ENCODE measurements at places on chromosomes 13 and 19.

DNA sequence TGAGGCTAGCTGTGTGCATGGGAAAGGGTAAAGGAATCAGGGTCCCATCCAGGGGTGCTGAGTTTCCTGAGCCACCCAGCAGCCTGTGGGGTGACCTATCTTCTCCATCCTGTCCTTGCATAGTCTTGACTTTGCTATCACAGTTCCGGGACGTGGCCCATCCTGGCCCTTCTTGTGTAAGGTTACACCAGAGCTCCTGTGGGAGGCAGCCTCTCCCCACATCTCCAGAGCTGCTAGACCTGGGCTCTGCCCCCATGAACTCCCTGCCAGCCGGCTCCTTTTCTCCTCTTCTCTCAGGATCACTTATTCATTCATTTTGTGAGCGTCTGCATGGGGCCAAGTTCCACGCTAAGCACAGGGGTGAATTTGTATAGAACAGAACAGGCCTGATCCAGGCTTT is 238.9 kb downstream of the TSHZ3 start:
- DNase-seq, result no peak

DNA sequence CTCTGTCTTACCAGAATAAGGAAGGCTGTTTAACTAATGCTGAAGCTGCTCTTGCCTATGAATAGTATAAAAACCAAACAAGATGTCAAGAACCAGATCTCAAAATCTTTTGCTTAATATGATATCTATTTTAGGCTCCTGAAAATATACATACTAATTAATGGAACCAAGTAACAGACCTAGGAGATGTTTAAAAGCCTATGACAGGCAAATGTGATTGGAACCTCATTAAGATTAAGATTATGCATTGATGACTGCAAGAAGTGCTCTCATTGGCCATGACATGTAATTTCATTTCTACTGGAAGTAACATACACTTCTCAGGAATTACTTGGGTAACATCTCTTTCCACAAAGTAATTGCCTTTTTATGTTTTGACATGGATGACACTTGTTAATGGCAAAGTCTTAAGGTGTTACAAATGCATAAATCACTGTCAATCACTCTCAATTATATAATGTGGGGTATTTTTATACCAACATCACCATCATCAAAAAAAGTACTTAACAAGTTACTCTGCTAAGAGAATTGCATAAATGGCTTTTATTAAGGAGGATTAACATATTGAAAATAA is 326.9 kb upstream of the MIR17HG start:
- DNase-seq, result no peak

GRCh38 chr19:33203529-33203928 is 9.4 kb downstream of the LRP3 start:
- no peak for DNase-seq

GRCh38 chr19:8204961-8205360 is 4.2 kb upstream of the CERS4 start:
- DNase-seq, result no peak

DNA sequence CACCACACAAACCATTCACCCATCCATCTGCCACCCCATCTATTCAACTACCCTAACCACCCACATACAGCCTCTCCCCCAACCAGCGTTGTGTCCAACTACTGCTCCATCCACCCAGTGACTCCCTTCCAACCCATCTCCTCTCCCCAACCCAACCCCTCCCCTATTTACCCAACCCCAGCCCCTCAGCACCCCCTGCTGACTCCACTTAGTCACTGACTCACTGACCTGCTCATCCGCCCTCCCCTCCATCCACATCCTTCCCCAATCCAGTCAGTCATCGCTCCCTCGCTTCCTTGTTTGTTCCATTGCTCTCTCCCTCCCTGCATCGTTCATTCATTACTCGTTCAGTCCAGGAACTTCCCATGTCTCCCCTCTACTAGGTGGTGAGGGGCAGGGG is 39.2 kb downstream of the KCNC3 start:
- DNase-seq, result no peak

GRCh38 chr13:29509999-29510589 is 85.4 kb downstream of the SLC7A1 start:
- DNase-seq, result no peak

- no peak for DNase-seq
Observed at GRCh38 chr19:51127755-51128154, 3.0 kb downstream of the SIGLEC9 start.

DNA sequence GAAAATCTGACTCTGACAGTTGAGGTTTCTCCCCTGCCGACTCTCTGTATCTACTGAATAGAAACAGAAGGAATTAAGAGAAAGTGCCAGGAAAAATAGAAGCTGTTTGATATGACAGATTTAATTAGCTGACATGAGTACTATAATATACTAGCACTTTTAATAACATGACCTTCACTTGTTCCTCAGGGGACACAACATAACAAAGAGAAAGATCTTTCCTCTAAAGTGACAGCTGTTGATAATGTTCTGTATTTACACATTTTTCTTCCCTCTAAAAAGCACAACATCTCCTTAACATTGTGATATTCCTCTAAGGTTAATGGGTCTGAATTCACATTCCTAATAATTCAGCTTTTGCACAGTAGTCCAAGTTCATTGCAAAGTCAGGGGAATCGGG is 1136.0 kb downstream of the PCDH17 start:
- no peak for DNase-seq

GRCh38 chr19:7098096-7098495 is 28.6 kb downstream of the ZNF557 start:
- no peak for DNase-seq

GRCh38 chr13:22915442-22916082 is 265.2 kb upstream of the SGCG start:
- DNase-seq, result no peak

DNA sequence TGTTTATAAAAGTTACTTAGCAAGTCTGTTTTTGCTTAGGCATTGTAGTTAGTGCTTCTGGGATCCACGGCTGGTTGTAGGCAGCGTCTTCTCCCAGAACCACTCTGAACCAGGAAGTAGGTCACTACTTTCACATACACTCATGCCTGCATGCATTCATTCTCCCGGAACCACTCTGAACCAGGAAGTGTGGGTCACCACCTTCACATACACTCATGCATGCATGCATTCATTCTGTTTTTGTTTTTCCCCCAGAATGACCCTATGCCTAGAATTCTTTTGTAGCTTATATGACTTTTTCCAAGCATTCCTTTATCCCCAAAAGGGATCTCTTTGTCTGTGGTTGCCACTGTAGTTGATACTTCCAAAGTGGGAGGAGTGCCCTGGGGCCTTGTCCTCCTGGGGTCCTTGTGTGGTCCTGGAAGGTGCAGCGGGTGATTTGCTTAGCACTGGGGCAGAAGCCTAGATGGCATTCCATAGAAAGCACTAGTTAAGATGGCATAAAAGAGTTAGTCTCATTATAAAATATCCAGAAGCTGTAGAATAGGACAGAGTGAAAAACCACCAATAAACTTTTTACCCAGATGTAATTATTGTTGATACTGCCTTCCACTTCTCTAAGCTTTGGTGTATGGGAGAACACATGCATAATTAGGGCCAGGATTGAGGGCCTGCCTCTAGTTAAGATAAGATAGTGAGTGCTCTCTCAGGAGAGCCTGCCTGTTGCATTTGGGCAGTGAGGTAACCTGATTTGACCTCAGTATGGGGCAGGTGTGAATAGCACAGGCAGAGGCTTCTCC is 68.6 kb upstream of the TEX29 start:
- no peak for DNase-seq

DNA sequence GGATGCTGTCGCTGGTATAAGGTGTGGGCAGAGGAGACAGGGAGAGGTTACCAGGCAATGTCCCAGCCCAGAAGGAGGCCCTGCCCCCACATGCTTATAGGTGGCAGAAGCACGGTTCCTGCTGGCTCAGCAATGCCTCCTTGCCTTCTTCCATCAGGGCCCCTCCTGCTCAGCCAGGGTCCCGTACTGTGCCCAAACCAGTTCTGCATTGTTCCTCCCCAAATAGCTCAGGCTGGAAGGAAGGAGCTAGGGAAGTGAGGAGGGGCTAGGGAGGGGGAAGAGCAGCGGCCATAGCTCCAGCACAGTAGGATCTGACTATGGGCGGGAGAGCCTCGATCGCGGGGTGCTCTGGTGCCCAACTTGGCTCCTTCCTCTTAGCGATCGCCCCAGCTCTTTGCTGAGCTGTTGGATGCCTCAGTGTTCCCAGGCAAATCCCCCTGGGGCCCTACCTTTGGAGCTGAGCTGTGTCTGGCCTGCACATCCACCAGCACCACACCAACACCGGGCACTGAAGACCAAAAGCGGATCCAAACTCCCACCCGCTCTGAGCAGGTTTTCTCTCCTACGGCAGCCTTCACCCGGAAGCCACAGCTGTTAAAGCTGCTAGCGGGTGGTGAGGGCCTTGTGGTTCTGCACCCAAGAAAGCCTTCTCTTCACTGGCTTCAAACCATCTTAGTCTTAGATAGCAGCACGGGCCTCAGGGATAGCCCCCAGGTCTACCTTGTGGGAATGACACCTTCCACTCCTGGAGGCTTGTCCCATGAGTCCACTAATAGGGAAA is 32.1 kb upstream of the PEPD start:
- no peak for DNase-seq

GRCh38 chr19:48469289-48469881 is at the start of gene CYTH2:
TSS of gene CYTH2 (plus strand) at chr19:48469369. CDS start at chr19:48469508, 139 bp downstream.
- DNase-seq, result peak; percentile 66

DNA sequence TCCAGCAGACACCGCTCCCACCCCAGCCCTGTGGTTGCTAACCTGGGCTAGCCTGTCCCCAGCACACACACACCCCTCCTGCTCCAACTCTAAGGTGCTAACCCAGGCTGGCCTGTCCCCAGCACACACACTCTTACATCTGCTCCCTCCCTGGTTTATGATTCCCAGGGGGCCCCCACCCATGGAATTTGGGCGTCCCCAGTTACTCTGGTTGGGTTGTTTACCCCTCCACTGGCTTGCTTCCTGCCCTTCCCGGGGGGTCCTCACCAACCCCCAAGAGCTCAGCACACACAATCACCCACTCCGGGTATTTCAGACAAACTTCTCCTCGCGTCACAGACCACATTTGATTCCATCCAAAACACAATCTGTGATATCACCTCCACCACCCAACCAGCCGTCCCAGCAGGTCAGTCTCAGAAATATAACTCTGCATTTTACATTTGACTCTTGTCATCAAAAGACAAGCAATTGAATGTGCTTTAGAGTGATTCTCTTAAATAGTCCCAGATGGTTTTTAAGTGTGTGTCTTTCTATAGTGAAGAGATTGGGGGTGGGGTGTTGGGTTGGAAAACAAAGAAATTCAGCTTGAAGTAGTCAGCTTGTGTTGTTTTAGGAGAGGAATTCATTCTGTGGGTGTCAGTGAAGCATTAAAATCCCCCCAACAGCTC is 20.1 kb downstream of the COL4A2 start:
- DNase-seq, result no peak

GRCh38 chr13:49370371-49370770 is 73.5 kb downstream of the CAB39L start:
- DNase-seq, result no peak

- no peak for DNase-seq
Observed at GRCh38 chr13:109859216-109859835, 72.9 kb upstream of the IRS2 start.

DNA sequence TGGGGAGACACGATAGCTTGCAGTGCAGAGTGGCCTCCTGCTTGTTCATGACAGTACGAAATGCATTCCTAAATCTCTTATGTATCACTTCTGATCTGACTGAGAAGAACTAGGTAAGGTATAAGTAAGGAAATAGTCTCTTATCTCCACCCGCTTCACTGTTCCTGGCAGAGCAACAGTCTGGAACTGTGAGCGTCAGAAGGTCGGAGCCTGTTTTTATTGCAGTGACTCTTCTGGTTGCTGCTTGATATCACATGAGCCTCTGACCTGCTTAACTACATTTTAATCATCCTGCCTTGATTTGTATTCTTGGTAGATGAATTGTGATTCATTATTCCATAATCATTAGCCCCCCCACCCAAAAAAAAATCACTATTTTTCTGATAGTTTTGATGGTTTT is 69.0 kb downstream of the COL4A2 start:
- no peak for DNase-seq

DNA sequence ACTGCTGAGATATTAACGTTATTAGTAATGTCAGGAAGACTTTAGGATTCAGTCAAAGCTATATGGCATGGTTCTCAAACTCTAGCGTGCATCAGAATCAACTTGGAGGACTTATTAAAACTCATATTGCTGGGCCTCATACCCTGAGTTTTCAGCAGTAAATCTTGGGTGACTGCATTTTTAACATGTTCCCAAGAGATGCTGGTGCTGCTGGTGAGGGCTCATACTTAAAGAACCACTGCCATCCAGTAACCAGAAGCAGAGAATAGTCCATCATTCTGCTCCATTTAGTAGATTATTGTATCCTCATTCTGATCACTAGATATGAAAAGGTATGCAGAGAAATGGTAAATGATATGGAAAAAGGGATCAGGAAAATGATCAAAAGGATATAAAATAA is 7.9 kb downstream of the GPR12 start:
- no peak for DNase-seq

DNA sequence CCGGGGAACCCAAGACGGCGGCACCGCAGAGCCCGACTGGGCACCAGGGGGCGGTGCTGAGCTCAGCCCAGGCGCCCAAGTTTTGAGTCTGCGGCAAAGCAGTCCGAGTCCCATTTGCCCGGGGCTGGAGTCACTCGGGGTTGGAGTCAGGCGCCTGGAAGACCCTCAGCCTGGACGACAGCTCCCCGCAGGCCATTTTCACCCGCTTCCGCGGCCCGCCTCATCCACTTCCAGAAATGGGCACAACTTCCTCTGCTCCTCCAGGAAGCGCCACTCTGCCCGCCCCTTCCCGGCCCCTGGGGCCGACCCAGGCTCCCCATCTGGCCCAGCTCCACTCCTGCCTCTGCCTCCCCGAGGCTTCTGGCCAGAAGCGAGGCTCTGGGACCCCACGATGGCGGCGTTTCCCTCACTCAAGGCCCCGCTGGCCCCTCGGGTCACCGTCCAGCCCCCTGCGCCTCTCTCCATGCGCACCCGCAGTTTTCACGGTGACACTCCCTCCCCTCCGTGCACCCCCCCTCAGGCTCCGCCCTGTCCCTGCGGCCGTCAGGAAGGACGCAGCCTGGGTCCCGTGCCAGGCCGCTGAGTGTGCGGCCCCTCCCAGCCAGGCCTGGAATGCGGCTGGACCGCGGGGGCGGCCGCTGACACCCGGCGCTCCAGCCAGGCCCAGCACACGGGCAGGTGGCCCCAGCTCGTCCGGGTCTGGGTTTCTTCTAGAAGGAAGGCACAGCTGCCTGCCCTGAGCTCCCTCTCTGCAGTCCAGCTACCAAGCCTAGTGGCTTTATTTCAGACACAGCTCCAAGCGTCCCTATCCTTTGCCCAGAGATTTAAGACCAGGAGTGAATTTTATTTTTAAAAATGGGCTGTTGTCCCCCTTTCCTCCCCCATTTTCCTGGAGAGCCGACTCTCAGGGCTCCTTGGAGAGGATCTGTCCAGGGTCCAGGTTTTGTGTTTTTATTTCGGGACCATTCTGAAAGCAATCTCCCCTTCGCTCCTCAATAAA is 4.7 kb downstream of the SERTAD1 start:
- DNase-seq, result peak; percentile 63

GRCh38 chr13:52842441-52842840 is 6.0 kb downstream of the PCDH8 start:
- no peak for DNase-seq

- no peak for DNase-seq
Observed at GRCh38 chr13:105334211-105334610, 1201.3 kb downstream of the EFNB2 start.

GRCh38 chr13:71866335-71867130 is 471 bp downstream of the DACH1 start:
- no peak for DNase-seq
